ENCODE measurements at places on chromosomes 2 and 18.
A peak's percentile ranks its signal among the peaks of the same experiment; 100 is the strongest.

DNA sequence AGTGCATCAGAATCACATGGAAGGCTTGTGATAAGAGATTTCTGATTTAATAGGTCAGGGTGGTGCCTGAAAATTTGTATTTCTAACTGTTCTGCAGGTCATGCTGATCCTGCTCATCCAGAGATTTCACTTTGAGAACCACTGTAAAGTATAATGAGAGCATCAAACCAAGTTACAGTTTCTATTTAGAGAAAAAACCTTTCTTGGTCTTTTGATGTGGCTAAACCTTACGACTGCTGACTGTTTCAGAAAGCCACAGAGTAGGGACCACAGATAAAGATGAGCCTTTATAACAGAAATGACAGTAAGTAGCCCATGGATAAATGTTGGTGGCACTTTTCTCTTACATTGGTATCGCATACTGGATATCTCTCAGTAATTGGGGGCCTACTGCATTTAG lies 109.4 kb upstream of the FANCL start:
- peak; percentile 67 for DNase-seq

GRCh38 chr2:49174750-49175149 lies 20.4 kb upstream of the FSHR start:
- DNase-seq: no peak

GRCh38 chr2:42135381-42136312 lies 33.5 kb upstream of the EML4 start:
- DNase-seq: no peak

DNA sequence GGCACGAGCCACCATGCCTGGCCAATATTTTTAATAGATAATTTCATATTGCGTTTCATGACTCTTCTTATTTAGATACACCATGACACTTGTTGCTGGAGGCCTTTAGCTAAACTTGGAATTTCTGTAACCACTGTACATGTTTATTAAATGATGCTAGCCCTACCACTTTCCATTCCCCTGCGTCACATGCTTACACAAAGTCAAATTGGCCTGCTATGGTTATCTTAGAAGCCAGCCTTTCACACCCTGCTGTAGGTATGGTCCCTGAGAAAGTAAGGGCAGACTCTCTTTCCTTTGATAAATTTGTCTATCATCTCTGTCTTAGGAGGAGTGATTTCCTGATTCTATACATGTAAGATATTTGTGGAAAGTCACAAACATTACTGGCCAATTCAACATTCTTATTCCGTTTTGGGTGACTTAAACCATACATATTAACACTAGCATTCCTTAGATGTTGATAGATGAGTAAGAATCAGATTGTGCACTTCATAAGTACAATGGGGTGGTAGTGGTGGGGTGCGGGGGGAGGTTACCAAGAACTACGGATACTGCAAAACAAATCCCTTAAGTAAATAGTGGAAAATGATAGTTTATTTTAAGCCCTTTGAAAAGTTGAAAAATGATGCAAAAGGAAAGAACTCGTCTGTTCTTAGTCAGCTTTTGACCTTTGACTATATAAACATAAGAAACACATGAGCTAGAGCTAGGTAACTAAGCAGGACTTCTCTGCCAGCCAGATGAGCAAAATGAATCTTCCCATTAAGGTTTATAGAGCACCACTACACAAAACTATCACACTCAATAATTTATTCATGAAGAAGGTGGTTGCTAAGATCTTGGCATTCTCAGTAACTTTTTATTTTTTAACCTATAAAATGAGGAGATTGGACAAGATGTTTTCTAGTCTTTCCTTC lies 7.9 kb upstream of the NDUFV2 start:
- DNase-seq: peak; percentile 69

DNA sequence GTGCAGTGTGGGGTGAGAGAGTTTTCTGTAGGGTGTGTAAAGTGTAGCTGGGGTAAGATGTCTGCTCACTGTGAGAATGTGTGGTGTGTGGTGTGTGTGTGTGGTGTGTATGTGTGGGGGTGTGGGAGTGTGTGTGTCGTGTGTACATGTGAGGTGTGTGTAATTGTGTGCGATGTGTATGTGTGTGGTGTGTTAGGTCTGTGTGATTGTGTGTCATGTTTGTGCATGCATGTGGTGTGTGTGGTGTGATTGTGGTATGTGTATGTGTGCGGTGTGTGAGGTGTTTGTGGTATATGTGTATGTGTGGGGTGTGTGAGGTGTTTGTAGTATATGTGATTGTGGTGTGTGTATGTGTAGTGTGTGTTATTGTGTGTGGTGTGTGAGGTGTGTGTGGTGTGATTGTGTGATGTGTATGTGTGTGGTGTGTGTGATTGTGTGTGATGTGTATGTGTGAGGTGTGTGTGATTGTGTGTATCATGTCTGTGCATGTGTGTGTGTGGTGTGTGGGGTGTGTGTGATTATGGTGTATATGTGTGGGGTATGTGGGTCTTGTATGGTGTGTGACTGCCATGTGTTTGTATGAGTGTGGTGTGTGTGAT lies 241.7 kb upstream of the HDAC4 start:
- DNase-seq: no peak

- no peak for DNase-seq
Measured at GRCh38 chr2:5123582-5124196, 568.5 kb upstream of the SOX11 start.

- no peak for DNase-seq
Measured at GRCh38 chr2:199433204-199433832, 24.4 kb downstream of the SATB2 start.

- peak; percentile 55 for DNase-seq
Measured at GRCh38 chr18:46148810-46149209, 44.6 kb downstream of the HAUS1 start.

GRCh38 chr18:80202264-80202998 lies 44.9 kb downstream of the PARD6G start:
- DNase-seq: peak; percentile 88

GRCh38 chr2:201255408-201256033 lies 4.8 kb upstream of the CASP8 start:
- DNase-seq: no peak

GRCh38 chr18:63553081-63553480 lies 10.9 kb downstream of the SERPINB12 start:
- no peak for DNase-seq

- DNase-seq: no peak
Measured at GRCh38 chr2:202122980-202123720, 50.1 kb downstream of the KIAA2012 start.

- DNase-seq: no peak
Measured at GRCh38 chr18:63102941-63103744, 216.4 kb downstream of the BCL2 start.

GRCh38 chr2:62415518-62415917 lies 90.5 kb downstream of the TMEM17 start:
- DNase-seq: no peak

DNA sequence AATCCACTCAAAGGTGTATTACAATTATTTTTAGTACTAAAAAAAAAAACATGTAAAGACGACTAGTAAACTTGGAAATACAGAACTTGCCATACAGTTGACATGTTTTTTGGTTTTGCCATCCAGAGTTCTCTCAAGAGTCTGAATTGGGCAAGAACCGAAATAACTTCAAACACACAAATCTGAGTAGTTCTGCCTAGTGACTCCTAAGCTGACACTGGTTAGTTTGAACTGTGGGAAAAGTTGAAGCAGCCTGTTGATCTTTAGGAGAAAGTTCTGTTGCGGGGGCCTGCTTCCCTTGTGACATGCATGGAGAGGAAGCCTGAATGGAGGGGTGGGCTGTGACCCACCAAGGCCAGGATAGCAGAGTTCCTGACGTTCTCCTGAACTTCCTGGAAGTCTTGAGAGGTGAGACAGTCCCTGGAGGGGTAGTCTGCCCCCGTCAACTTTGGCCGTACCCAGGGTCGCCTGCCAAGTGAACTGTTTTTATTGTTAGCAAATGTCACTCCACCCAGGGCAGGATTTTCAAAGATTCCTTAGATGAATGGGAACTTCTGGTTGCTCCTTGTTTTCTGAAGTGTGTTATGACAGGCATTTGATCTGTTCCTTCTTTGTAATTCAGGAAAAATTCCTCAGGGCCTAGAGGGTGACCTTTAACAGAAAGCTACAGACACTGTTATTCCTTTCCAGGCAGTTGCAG lies 85.6 kb upstream of the SPTBN1 start:
- no peak for DNase-seq

GRCh38 chr2:10095175-10095574 lies 15.0 kb upstream of the CYS1 start:
- DNase-seq: no peak

DNA sequence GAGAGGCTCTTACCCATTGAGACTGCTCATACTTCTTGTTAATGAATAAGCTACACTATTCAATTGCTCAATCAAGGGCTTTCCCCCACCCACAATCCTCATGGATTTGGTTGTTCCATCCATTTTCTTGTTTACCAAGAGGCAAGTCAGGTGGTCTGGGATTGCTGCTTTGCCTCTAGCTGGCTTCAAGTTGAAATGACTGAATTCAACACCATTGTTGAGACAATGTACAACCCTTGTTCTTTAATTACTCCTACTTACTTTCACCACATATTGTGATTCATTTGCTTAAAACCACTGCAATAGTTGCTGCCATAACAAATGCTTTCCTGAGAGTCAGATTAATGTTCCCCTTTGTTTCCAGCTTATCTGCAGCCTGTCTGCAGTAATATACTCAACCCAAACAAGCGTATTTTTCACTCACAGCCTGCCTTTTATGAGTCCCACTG lies 532.2 kb downstream of the RIT2 start:
- DNase-seq: no peak

DNA sequence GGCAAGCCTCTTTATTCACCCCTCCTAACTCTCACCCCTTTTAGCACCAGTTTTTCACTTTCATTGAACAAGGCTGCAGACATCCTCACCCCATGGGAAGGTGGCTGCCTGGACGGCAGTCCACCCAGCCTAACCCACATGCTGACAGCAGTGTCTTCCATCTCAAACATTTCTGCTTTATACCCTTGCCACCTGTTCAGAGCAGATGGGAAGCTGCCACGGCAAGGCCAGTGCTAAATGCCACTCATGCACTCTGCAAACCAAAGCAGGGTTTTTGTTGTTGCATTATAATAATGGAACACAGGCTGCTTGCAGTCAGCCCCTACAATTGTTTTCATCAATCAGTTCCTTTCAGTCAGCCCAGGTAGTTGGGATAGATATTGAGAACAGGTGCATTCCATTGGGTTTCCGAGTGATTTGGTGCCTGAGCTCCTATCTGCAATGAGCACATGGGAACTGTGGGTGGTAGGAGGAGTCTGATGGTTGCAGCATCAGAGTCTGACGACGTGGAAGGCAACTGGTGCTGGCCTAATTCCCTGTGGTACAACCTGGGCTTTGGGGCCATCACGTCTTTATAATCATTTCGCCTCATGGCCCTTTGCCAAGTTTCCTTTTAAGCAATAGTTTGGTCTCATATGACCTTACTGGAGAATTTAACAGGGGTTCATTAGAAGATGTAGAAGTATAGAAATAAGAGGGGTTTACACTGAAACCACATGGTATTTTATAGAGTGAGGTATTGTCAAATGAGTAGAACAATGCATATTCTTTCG lies 252.5 kb upstream of the SP5 start:
- no peak for DNase-seq

DNA sequence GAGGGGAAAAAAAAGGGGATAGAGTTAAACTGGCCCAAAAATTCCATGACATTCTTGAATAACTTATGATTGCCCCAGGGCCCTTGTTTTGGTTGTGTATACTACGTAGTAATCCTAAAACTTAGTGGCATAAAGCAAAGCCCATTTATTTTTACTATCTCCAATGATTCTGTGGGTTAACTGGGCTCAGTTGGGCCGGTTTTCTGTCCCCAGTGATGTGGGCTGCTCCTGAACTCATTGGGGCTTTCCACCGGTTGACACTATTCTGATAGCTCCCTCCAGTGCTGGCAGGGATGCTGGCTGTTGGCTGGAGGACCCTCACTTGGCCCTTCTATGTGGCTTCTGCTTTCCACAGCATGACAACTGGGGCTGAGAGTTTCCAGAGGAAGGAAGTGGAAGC lies 60.0 kb upstream of the TGIF1 start:
- DNase-seq: no peak

DNA sequence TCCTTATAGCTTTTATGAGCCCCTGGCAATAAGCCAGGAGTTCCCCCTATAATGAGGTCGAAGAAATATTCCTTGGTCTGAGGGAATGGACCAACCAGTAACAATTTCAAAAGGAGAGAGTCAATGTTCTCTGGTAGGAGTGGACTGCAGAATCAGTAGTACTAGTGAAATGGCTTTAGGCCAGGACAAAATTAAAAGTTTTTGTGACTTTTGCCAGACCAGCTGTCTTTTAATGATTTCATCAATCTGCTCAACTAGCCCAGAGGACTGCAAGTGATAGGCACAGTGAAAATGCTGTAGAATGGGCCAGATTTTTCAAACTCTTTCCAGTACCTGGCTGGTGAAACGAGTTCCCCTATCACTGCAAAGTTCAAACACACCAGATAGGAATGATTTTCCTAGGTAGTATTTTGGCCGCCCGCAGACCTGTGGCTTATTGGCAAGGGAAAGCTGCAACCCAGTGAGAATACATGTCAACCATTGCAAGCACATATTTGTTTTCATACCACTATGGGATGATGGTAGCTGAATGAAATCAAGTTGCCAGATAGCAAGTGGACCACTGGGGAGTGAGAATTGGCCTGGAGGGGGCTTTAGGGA lies 45.5 kb downstream of the CERS6 start:
- no peak for DNase-seq

DNA sequence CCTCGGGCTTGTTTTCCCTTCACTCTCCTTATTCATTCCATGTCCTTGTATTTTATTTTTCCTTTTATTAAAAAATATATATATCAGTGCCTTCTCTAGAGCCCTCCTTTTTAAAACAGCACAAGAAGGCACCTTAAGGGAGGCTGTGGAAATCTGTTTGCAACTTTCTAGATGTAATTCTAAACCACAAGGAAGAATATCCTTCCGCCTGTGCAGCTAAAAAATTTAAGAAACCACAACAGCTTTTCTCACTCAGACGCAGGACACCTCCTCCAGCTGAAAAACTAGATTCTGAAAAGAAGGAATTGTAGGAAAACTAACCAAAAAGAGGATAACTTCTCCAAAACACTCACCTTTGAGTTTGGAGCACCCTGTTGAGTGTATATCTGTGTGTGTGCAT lies 142.2 kb downstream of the BCL11A start:
- DNase-seq: no peak

- no peak for DNase-seq
Measured at GRCh38 chr2:163625632-163626031, 110.2 kb downstream of the FIGN start.

DNA sequence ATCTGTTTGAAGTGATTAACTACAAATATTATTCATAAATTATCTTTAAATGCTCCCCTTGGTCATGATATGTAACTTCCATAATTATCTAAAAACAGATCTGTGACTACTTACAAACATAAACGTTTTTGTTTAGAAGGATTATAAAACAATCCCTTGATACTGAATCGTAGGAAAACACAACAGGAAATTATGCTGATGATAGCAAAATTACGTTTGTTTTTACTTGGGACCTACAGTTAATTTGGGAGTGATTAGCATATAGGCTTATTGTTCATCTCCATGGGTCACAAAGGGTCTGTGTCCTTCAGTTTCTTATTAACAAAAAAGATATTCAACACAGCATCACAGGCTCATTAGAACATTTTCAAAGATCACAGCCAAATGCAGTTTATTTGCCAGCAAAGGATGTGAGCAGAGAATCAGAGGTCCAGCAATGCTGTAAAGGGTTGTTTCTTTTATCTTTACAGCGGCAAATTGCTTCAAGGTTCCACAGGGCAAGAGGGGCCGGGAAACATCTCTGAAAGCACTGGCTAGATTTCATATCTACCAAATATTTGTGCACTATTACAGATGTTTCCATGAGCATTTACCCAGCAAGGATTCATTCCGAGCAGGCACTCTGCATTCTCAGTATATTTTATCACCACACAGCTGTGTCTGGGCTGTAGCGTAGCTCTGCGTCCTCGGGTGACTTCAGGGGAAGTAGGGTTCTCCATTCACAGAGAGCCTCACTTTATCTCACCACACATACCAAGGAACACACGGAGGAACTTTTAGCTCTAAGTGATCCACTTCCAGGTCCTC lies 4.1 kb downstream of the CCDC195 start:
- no peak for DNase-seq
